ENCODE measurements at places on chromosomes 4 and X.

DNA sequence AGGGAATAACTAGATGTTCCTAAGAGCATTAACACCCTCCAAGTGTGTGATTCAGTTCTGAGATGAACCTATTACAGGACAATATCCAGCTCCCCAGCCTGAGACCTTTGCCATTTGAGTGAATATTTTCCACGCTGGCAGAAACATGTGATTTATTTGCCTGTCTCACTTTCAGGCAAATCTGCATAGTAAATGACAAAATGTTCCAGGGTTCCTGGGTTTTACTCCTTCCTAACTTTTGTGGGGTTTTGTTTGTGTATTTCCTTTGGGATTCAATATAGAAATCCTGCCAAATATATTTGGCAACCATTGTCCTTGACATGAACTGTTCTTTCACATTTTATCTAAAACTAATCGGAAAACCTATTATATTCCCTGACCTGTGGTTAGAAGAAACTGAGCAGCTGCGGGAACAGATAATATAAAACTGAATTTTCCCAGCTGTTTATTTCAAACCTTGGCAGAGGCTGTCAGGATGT, 12.5 kb downstream of the F8 start:
- no peak for DNase-seq

DNA sequence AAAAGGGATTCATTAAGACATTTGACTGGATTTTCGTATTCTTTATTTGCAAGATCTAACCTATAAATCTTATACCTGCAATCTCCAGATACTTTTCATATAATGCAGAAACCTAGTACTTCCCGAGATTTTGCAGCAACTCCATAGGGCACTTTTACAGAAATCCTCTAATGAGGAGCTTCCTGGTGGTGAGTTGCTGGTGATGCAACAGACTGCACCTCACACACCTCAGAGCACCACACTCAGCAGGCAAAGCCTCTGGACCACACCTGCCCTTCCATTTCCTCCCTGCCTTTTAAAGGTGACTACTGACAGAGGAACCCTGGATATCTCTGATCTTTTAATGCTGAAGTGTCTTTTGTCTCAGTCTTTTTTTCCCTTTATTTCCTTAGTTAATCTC, 289.4 kb downstream of the TRAM1L1 start:
- DNase-seq: no peak

GRCh38 chr4:179698321-179698720, 2256.1 kb upstream of the AGA start:
- no peak for DNase-seq

DNA sequence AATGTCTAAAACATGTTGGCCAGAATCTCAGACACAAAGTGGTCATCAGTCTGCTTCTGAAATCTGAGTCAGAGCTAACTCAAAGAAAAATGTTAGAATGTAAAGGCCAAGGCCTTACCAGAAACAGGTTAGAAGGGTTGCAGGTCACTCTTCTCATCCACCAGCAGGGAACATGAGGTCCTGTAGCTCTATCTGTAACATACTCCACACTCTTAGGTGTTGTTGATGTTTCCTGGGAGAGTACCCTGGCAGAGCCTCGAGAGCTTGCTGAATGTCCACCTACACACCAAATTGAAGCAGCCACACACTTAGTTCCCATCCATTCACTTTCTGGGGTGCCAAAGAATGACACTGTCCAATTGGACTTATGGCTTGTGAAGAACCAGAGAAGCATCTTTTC, 76.6 kb upstream of the INPP4B start:
- no peak for DNase-seq

DNA sequence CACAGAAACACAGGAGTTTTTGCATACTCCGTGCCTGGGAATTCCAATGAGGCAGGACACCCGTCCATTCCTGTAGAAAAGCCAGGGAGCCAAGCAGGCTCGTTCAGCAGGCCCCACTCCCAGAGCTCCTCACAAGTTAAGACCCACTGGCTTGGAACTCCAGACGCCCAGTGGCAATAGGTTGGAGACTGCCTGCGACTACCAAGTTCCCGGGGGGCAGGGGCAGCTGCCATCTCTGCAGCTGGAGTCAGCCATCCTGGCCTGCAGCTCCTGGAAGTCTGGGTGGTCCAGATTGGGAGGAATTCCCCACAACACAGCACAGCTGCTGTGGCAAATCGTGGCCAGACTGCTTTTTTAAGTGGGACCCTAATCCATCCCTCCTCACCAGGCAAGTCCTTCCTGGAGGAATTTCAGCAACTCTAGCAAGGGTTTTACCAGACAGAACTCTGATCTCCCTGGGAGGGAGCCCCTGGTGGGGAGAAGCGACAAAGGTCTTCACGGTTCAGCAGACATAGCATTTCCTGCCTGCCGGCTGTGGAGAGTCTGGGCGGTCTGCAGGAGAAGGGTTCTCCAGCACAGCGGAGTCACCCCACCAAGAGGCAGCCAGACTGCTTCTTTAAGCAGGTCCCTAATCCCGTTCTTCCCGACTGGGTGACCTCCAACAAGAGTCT, 231.9 kb downstream of the STPG2 start:
- no peak for DNase-seq

DNA sequence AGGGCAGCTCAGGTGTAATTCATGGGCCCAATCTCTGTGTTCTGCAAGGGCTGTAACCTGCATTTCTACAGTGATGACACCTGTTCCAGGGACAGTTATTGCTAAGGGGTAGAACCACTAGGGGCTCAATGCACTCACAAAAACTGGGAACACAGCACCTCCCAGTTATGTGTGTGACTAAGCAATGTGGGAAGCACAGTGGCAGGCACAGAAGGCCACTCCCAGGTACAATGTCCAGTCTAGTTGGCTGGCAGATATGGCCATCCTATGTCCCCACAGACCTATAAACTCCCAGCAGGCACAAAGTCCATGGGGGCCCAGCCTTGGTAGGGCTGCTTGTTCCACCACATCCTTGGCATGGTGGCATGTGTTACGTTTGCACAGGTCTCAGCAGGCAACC, 25.7 kb downstream of the CXCL13 start:
- DNase-seq: no peak

GRCh38 chr4:160563552-160564282, 1460.8 kb downstream of the RAPGEF2 start:
- no peak for DNase-seq

DNA sequence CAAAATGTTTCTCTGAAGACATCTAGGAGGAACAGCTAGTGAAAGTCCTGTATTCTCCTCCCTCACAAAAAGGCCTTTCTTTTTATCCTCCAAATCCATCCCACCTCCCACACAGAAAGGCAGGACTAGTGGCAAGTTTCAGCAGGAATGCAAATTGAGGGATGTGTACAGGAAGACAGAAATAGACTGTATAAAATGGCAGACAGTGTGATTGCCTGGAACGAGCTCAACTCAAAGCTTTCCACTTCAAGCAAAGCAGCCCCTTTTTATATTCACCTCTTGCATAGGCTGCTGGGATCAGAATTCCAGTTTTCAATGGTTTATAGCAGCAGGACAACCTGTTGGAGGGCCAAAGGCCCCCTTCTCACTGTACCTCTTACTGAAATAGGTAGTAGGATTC, 57.5 kb downstream of the DCX start:
- no peak for DNase-seq

- DNase-seq: no peak
Observed at GRCh38 chrX:1196436-1196835, 16.0 kb downstream of the CRLF2 start.

Measured in COR-L47 (cell line).